ENCODE measurements at places on chromosomes 3 and 15.

DNA sequence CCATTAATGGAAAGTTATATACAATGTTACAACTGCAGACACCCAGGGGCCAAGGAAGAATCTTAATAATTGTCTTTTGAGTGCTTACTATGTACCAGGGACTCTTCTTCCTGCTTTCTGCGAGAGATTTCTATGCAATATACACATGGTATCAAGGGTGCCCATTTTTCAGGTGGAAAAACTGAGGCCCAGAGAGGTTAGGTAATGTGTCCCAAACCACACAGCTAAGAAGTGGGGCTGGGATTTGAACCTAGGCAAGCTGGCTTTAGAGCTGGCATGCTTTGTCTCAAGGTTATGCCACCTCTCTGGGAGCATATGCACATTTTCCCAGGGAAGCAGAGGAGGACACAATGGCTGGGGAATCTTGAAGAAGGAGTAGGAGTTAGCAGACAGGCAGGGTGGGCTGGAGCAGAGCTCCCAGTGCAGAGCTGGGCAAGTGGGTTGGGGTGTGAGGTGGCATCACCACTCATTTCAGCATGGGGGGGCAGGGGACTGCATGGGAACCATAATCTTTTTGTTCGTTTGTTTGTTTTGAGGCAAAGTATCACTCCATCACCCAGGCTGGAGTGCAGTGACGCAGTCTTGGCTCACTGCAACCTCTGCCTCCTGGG is 339.8 kb upstream of the LRRFIP2 start:
- DNase-seq, result no peak

- no peak for DNase-seq
Observed at GRCh38 chr15:89368566-89369223, 34.1 kb upstream of the POLG start.

GRCh38 chr3:190266913-190267290 is 55.3 kb downstream of the CLDN1 start:
- no peak for DNase-seq

- no peak for DNase-seq
Observed at GRCh38 chr3:177286034-177286433, 88.8 kb upstream of the TBL1XR1 start.

- DNase-seq, result no peak
Observed at GRCh38 chr3:149621218-149622005, 36.4 kb downstream of the WWTR1 start.

DNA sequence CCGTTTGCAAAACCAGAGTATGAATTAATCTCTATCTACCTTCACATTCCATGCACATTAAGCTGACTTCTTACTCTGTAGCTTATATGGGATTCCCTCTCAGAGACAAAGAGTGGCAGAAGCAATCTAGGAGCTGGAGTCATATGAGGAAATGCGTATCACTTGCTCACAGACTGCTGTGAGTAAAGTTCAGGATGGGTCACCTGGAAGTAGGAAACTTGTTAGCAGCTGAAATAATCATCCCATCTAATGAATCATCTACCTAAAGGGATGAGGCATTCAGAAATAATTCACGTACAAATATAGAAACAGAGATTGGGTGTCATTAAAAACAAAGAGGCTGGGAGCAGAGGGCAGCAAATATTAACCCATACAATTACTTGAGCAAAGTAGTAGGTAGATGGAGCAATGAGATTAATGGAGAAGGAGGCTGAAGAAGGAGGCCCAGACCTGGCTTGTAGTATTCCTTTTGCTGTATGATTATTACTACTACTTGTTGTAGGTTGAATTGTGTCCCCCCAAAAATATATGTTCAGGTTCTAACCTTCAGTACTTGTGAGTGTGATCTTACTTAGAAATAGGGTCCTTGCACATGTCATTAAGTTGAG is 866.3 kb downstream of the ROBO2 start:
- no peak for DNase-seq
